ENCODE measurements at places on chromosomes 6 and 20. TPM values are rescaled to one million over a fixed set of nuclear protein-coding genes. Genes with fewer than 3 reads are reported as not detected.
A peak's percentile ranks its signal among the peaks of the same experiment; 100 is the strongest.

DNA sequence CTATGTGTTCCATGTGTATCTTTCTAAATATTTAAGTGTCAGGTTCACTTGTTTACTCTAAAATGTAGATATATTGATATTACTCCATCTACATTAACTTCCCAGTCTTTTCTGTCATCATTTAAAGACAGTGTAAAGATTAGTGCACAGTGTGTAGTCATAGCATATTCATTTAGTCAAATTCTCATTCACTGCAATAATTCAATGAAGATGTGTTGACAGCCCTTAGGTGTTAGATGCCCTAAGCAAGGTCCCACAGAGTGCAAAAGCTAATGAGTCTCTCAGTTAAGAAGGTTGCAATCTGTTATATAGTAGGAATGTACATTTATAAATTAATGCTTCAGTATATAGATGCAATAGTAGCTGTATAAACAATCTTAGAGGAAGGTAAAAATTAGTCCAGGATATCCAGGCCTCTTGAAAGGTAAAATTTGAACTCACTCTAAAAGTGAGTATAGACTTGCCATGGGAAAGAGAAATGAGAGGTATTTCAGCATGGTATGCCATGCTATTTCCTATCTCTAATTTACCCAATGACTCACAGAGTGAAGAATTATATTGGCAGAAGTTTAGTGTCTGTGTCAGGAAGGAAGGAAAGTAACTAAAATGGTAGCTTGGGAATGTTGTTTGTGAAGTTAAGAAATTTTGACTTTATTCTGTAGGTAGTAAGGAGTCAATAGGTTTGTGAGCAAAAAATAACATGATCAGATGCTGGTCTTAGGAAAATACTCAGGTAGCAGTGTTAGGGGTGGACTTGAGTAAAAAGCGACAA lies 969.9 kb upstream of the CITED2 start:
- no peaks in the 10 kb centered on the region for H3K36me3 ChIP-seq
- H3K27me3 ChIP-seq, result no peaks in the 10 kb centered on the region
- no peaks in the 10 kb centered on the region for H3K4me1 ChIP-seq
- H3K4me3 ChIP-seq, result no peak overlapping the region
- no peak overlapping the region for H3K27ac ChIP-seq
- no peak for DNase-seq

DNA sequence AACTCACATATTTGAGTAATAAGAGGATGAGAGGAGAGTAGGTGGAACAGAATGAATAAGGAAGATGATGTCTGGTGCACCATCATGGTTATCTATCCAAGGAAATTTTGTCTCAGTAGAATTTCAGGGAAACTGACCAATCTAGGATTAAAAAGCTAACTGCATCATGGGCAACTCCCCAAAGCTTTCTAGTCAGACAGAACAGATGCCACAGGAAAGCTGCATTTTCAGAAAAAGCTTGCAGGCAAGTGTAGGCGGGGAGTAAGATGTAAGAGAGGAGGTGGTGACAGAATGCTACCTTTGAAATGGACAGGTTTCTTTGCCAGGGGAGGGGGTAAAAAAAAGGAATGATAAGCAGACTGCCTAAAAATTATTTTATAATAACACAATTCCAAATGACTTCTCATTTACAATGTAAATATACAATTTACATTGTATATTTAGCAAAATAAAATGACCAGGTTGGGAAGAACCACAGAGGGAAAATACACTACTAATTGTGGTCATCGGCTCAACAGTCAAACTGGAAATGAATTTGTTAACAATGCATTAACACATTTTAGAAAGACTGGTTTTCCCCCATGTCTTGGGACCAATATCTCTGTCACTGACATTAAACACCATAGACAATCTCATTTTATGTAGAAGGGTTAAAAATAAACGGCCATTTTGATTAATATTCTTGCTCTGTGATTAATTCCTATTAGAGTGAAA lies 15.1 kb downstream of the NHSL1 start:
- H3K4me1 ChIP-seq, result peaks cover 32% of the 10 kb centered on the region
- no peak overlapping the region for H3K4me3 ChIP-seq
- H3K27me3 ChIP-seq, result no peaks in the 10 kb centered on the region

Gene RAMACL
- total RNA-seq, result 1.1 TPM

Gene NRN1
- not detected for total RNA-seq

Gene SPTLC3
- 50.9 TPM for total RNA-seq

GRCh38 chr6:169291646-169292337 lies 38.1 kb upstream of the THBS2 start:
- H3K36me3 ChIP-seq, result no peaks in the 10 kb centered on the region
- no peak for DNase-seq
- peaks cover 3% of the 10 kb centered on the region for H3K4me1 ChIP-seq
- H3K27ac ChIP-seq, result peak overlapping the region; percentile 82

Gene BCAS1
- 9.8 TPM for total RNA-seq
